ENCODE measurements at places on chromosomes 5 and 9.

DNA sequence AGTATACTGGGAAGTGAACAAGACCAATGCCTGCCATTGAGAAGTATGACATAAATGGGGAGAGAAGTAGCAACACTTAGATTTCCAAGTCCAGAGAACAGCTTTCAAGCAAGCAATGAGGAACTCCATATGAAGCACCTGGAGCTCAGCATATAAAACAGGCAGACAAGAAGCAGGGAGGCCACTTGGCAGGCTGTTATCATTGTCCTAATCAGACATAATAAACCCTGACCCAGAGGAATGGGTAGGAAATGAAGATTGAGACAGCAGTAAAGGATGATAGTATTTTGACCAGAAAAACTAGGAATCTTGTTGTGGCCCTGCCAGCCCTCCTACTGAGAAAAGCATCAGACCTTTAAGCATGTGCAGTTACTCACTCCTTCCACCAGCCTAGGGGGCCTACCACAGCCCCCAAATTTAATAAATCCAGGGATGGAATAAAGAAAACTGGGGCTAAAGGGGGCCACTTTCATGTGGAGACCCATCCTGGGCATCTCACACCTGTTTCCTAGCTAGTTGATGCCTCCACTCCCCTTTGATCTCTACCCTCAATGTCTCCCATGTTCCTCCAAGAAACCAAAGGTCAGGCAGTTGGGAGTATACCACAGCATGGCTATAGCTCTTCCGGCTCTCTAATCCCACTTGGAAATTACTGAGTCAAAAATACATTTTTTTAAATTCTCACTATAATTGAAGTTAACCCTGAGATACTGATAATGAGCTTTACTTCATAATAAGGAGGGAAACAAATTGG lies 135.1 kb downstream of the SIL1 start:
- DNase-seq: no peak

GRCh38 chr5:103228588-103228987 lies 30.0 kb upstream of the MACIR start:
- DNase-seq: no peak

GRCh38 chr9:90010793-90011192 lies 406.0 kb downstream of the GADD45G start:
- no peak for DNase-seq

GRCh38 chr5:53277491-53277890 lies 167.9 kb upstream of the MOCS2 start:
- DNase-seq: no peak

- no peak for DNase-seq
Measured at GRCh38 chr5:155091063-155091648, 77.6 kb downstream of the KIF4B start.

- DNase-seq: no peak
Measured at GRCh38 chr5:82259172-82259800, 18.9 kb downstream of the RPS23 start.

- DNase-seq: no peak
Measured at GRCh38 chr5:156947925-156948324, 15.1 kb downstream of the TIMD4 start.

DNA sequence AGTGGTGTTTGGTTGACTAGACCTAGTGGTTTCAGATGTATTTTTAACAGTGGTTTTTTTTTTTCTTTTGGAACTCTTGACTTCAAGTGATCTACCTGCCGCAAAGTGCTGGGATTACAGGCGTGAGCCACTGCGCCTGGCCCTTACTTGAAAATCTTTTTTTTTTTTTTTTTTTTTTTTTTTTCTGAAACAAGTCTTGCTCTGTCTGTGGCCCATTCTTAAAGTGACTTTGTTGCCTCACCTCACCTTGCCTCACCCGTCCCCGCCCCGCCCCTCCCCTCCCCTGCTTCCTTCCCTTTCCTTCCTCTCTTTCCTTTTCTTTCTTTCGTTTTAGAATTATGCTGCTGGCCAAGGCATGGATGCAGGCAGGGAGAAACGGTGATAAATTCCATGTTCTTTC lies 26.0 kb downstream of the GPBP1 start:
- DNase-seq: no peak

- DNase-seq: no peak
Measured at GRCh38 chr9:87827341-87827740, 55.3 kb upstream of the SPATA31E1 start.

GRCh38 chr5:126062398-126063221 lies 360.6 kb upstream of the GRAMD2B start:
- DNase-seq: no peak

All from GM04504 (cell line).